Body of pancreas (tissue), 4 donors: ENCODE measurements at places on chromosomes 3 and 15. TPM values are rescaled to one million over a fixed set of nuclear protein-coding genes. Genes with fewer than 3 reads are reported as not detected.

DNA sequence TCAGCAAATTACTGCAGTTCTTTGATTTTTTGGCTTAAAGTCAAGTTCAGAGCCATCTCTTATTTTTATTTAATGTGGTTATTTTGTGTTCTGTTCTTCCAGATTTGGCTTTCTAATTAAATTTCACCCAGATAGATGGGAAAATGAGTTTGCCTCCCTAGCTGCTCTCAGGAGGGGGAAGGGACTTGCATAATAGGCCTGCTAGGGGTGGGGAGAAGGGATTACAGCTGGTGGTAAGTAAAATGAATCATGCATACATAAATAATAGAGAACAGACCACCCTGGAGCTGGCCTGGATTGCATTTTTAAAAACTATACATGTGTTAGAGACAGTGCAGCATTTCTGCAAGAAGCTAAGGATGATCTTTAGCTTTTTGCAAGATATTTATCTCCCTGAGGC lies 3.9 kb upstream of the PXYLP1 start:
- H3K27me3 ChIP-seq: no peaks in the 10 kb centered on the region
- no peak overlapping the region for H3K27ac ChIP-seq
- H3K4me3 ChIP-seq: no peak overlapping the region

DNA sequence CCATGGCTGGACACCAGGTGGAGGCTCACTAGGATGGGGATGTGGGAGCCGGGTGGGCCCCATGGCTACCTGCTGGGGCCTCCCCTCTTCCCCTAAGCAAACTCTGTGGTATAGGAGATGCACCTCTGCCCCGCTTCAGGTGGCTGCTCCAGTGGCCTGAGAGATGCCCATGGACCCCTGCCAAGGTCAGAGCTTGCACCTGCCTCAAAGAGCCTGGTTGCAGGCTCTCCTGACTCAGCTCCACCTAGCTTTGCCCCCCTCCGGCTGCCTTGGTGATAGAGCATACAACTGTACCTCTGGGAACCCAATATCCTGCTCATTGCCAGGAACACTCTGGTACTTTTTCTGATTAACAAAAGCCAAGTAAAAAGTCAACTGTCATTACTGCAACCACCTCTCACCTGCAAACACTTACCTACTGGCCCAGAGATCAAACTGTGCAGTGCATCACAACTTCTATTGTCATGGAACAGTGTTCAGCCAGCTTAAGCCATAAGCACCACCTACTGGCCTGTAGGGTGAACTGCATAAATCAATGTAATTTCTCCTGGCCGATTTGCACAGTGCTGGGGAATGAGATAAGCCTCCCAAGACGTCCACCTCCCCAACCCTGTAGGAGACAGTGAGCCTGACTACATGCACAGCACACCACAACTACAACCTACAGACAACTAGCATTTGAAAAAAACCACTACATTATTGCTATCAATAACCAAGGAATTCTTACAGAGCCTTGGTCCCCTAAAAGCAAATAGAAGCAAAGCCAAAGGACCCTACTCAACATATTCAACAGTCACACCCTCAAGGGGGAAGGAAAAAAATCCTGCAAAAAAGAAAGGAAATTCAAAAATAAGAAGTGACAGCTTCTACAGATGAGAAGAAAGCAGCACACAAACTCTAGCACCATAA lies 352.4 kb upstream of the ARHGEF26 start:
- H3K4me1 ChIP-seq: no peaks in the 10 kb centered on the region
- DNase-seq: peak; percentile 21
- no peak overlapping the region for H3K27ac ChIP-seq
- no peaks in the 10 kb centered on the region for H3K36me3 ChIP-seq
- no peaks in the 10 kb centered on the region for H3K27me3 ChIP-seq

DNA sequence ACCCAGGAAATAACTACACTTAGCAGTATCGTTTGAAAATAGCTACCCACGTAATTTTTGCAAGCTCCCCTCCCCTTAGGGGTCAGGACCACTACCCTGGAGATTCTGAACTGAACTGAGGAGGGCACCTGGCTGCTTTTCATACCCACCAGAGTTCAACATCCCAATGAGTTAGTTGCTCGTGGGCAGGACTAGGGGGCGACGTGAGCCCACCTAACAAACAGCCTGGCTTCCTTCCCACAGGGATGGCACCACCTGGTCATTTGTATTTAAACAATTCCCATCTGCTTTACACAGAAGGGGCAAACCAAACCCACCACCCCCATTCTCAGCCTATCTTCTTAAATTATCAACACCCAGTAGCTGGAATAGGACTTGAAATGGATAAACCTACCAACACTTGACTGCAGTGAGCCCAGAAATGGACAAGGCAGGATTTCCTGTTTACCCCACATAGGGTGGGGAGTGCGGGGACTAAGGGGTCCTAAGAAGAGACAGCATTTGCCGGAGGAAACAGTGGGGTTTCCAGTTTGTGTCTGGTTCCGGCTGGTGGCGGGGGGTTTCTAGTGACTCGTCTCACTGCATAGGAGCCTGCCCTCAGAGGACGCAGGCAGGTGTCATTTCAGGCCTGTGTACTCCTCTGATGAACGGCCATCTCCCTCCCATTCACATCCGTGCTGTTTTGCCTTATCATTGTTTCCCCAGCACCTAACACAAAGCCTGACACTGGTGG lies 11.6 kb upstream of the VGLL4 start:
- no peak overlapping the region for H3K27ac ChIP-seq
- no peak overlapping the region for H3K4me3 ChIP-seq
- DNase-seq: no peak
- H3K27me3 ChIP-seq: no peaks in the 10 kb centered on the region
- H3K4me1 ChIP-seq: peaks cover 68% of the 10 kb centered on the region
- no peaks in the 10 kb centered on the region for H3K36me3 ChIP-seq

Gene ACKR4
- total RNA-seq: 1.3 TPM

DNA sequence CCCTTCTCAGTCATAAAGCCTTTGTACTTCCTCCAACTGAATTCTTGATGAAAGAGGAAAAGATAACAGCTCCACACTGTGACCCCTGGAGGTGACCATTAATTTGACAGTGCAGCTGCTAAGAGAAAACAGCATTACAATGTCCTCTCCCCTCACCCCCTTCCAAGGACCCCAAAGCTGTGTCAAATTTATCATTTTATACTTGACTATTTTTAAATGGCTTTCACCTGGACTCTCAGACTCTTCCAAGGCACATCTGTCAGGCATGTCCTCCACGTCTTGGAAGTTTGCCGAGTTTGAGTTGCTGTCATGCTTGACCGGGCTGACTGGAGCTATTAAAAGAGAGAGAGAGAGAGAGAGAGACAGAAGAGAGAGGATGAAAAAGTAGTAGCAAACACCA lies 236.5 kb downstream of the WDR72 start:
- no peak overlapping the region for H3K4me3 ChIP-seq
- H3K27me3 ChIP-seq: no peaks in the 10 kb centered on the region
- peaks cover 13% of the 10 kb centered on the region for H3K4me1 ChIP-seq
- H3K36me3 ChIP-seq: no peaks in the 10 kb centered on the region
- H3K27ac ChIP-seq: no peak overlapping the region
